ENCODE measurements at places on chromosomes 4 and X.

DNA sequence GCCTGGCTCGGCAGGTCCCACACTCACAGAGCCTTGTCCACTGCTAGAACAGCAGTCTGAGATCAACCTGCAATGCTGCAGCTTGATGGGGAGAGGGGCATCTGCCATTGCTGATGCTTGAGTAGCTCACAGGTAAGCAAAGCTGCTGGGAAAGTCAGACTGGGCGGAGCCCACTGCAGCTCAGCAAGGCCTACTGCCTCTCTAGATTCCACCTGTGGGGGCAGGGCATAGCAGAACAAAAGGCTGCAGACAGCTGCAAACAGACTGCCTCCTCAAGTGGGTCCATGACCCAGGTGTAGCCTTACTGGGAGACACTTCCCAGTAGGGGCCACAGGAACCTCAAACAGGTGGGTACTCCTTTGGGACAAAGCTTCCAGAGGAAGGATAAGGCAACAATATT lies 110.6 kb upstream of the ADAMTS3 start:
- DNase-seq = no peak

GRCh38 chr4:129550281-129550785 lies 454.4 kb downstream of the C4orf33 start:
- no peak for DNase-seq

DNA sequence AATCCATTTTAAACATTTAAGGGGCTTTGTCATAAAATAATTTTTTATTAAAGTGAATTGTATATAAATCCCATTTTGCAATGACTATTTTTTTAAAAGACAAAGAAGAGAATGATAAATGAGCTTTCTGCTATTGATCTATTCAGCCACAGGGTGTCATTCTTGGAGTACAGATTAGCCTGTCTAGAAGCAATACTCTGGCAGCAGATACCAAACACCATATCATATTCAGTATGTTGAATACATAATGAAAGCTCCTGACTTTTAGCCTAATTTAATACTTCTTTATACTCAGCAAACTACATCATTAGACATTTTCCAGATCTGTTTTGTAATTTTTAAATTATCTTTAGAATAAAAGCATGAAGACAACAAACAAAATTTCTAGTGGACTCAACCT lies 496.3 kb downstream of the PDGFC start:
- DNase-seq = no peak

GRCh38 chr4:124736526-124736925 lies 24.0 kb upstream of the ANKRD50 start:
- no peak for DNase-seq

DNA sequence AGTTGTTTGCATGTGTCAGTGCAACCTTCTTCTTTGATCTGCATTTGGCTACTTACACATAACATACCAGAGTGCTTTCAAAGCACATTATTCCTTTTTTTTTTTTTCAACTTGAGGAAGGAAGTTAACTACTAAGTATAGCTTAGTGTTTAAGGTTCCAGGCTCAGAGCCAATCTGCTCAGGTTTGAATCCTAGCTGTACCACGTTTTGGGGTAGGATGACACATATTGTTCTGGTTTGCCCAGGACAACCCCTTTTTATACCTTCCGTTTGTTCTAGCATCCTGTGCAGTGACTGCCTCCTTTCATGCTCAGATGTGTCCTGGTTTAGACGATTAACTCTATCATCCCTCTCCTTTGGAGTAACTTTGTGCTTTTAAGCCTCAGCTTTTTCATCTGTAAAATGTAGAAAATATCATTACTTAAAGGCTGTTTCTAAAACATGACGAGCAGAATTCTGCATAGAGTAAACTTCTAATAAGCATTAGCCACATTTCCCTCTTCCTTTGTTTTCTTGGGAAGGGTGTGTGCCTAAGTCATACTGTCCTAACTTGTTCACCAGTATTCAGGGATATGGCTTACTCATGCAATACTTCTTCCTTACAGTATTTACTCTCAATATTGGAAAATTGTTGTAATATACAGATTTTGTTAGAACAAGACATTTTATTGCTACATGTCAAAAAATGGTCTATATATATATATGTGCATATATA lies 281.3 kb downstream of the C4orf33 start:
- DNase-seq = no peak

GRCh38 chrX:133461231-133461630 lies 45.9 kb upstream of the GPC4 start:
- DNase-seq = no peak

DNA sequence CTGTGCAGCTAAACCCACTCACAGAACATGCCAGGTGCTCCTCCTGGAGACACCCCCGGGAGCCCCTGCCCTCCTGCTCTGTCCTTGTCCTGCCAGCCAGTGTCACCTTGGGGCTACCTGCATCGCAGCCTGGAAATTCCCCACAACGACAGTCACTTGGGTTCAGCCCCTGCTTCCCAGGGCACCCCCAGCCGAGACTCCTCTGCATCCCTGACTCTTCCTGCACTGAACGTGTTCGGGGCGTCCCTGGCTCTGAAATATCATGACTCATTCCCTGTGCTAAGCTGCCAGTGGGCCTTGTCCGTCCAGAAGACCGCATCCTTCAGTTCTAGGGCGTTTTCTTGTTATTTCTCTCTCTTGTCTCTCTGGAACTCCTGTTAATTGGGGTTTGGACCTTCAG lies 5.8 kb downstream of the CFAP99 start:
- no peak for DNase-seq

- DNase-seq = no peak
These were observed 378.9 kb downstream of the PPP1R2C start for GRCh38 chrX:42398967-42399631.

- no peak for DNase-seq
These were observed 8.6 kb downstream of the LCORL start for GRCh38 chr4:18012807-18013462.

DNA sequence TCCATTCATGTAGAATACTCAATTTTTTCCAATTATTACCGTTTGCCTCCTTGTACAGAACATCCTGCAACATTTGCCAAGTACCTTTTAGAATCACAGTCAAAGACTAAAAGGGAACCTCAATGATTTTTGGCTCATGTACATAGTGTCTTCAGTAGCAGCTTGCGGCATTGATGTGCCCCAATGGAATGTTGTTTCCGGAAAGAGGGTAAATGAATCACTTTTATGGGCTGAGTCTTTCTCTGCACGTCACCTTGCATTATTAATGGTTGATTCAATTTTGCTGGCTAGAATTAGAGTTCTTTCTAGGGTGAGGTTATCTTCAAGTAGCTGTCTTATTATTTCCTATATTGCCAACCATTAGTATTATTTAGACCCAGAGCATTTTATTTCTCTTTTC lies 116.9 kb upstream of the GABRA2 start:
- DNase-seq = no peak

- no peak for DNase-seq
These were observed 81.2 kb downstream of the SHISA3 start for GRCh38 chr4:42478509-42478908.

GRCh38 chr4:102683881-102684609 lies 76.7 kb downstream of the MANBA start:
- DNase-seq = no peak

- DNase-seq = no peak
These were observed 25.7 kb downstream of the RAB33A start for GRCh38 chrX:130197464-130197863.

DNA sequence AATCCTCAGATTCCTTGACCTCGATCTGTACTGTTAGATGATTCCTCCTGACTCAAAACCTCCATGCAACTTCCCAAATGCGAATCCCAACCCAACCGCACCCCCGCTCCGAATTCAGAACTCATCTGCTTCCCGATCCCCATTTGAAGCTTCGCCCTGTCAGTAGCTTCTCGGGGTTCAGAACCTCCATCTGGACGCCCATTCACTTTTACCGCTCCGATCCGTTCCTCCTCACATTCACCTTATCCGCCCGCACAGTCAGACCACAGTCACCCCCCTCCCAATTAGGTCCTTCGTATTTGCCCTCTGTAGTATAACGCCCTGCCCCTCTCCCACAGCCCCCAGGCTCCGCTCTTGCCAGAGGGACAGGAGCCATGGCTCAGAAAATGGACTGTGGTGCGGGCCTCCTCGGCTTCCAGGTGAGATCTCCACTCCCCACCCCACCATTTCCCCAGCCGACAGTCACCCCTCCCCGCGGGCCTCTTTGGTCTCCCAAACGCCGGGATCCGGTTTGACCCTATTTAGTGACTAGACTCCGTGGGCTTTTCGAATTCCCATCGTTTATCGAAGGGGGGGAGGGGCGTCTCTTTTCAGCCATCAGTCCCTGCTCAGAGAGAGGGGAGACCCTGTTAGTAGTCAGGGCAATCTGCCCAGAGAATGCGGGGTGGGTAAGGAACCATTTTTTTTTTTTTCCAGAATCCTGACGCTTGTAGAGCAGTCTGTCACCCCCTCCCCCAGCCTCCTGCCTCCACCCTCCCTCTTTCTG lies 691 bp downstream of the MAGED1 start:
- peak; percentile 21 for DNase-seq

GRCh38 chr4:145132511-145133098 lies 34.5 kb downstream of the ABCE1 start:
- no peak for DNase-seq

DNA sequence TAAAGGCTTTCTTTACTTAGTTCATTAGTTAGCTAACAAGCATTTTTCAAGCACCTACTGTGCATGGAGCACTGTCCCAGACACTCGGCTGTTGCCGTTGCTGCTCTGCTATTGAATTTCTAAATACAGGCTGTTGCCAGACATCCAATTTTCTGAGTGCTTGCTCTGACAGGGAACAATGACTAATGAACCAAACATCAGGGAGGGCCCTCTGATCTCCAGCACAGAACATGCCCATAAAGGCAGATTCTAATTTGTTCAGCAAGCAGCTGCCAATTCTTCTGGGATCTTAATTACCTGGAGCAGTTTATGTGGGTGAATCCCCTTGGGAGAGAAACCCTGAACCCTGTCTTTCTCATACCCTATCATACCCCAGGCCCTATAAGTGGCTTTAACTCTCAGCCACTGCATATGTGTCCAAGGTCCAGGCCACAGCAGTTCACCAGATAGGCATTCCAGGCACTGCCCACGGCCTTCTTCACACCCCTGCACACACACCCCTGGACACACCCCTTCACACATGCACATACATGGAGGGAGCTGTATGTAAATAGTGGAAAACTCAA lies 27.9 kb downstream of the TSC22D3 start:
- peak; percentile 42 for DNase-seq

Data from DMS79 treated with DMSO at 0.1 percent for 48 hours (cell line).